ENCODE measurements at places on chromosomes 3 and 15.
A peak's percentile ranks its signal among the peaks of the same experiment; 100 is the strongest.

DNA sequence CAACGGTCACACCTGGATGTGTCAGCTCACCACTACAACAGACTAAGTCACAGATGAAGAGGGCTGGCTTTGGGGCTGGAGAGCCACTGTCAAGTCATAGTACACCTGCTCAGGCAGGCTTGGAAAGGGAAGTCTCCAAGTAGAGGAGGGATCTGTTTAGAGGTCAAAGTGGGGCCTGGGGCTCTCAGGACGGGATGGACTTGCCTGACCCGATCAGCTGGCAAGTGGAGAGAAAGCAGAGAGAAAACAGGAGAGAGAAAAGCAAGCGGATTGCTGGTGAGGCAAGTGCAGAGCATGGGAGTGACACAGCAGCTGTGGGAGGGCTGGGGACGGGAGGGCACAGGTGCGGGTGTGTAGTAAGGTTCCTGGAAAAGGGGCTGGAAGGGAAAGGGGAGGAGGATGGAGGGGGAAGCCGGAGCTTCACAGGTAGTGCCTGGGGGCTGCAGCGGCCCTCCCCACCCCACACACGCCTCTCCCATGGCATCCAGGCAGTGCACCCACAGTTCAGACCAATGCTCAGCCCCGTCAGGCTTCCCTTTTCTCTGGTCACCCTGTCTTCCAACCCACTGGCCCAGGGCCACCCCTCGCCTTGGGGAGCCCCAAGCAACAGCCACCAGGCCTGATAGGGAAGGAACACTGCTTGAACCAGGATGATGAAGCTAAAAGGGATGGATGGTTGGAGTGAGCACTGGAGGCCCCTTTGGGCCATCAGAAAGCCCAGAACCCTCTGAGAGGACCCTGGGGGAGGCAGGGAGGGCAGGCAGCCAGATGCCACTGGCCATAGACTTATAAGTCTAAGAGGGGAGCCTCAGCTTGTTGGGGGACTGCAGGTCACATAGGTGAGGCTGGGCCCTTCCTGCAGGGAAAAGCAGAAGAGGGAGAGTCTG lies 8.5 kb downstream of the RPS17 start:
- no peak for DNase-seq

GRCh38 chr3:197949191-197949777 lies 706 bp upstream of the RPL35A start:
- no peak for DNase-seq

- DNase-seq, result peak; percentile 77
These were observed 17.4 kb upstream of the EHD4 start for GRCh38 chr15:41989573-41990242.

DNA sequence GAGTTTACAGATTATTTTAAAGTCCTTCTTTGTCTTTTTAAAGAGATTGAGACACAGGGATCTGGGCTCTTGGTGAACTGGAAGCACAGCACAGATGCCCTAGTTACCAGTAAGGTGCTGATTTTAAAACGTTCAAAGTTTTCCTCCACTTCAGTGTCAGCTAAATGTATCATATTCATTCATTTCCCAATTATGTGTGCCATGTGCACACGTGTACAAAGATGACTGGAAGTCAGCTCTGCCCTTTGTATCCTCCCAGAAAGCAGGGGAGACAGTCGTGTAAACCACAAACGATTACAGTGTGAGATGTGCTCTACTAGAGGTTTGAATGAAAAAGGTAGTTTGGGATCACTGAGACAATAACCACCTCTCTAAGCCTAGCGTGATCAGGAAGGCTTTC lies 730 bp downstream of the ZKSCAN7 start:
- DNase-seq, result peak; percentile 35

DNA sequence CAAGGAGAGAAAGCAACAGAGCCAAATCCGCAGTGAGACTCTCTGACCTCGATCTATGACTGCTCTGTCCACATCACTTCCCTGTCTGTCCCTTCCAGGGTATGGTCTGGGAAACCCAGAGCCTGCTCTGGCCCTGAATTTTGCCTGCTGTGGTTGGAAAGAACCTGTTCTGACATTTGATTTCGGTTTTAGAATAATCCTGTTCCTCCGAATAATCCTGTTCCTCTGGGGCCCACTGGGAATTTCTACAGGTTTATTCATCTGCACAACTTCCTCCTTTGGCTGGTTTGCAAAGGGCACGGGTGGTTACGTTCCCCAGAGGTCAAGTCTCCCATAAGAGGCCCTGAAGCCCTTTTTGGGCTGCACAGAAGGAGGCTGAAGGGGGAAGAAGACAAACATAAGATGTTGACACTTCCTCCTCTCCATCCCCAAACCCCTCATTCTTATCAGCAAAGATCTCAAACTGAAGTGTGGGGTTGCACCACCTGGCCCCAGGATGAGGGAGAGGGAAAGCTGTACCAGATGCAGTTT lies 10.6 kb downstream of the LAMP3 start:
- no peak for DNase-seq

- no peak for DNase-seq
These were observed 46.9 kb downstream of the IFT57 start for GRCh38 chr3:108175352-108175751.

DNA sequence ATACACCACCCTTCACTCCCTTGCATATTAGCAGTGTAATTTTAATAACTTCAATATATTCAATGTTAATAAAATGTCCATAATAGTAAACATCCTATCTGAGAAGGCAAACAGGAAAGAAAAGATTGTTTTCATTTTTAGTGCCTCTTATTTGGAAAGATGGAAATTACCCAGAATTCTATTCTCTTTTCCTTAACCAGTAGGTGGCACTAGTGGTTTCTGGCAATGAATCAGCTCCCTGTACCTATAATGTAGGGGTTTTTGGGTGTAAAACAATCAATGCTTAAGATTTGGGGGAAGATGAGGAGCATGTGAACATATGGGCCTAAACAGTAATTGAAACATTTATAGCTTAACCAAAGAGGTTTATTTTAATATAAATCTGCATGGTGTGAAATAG lies 5.7 kb upstream of the SEMA6D start:
- DNase-seq, result no peak

DNA sequence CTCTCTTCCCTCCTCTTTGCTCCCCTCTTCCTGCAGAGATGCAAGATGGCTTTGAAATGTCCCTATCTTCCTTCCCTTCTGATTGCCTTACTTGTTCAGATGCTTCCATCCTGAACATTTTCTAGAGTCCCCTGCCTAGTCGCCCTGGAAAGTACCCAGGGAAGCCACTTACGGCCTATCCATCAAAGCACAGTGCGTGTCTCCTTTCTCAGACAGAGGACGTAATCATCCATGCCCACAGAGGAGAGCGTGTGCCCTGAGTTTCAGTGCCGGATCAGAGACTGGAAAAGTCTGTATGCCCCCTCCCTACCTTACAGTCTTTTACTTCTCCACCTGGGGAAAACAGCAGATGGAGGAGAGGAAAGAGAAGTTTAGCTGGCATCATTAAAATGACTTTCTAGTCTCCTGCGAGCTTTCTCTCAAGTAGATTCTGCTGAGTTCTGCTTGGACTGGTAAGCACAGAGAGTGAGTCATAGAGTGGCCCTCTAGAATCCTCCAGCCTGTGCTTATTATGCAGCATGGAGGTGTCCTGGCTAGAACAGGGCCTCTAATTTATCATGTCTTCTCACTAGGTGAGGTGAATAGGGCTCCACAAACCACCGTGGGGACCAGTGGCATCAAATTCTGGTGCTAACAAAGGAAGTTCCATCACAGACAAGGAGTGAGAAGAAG lies 114.6 kb downstream of the SLCO3A1 start:
- no peak for DNase-seq

DNA sequence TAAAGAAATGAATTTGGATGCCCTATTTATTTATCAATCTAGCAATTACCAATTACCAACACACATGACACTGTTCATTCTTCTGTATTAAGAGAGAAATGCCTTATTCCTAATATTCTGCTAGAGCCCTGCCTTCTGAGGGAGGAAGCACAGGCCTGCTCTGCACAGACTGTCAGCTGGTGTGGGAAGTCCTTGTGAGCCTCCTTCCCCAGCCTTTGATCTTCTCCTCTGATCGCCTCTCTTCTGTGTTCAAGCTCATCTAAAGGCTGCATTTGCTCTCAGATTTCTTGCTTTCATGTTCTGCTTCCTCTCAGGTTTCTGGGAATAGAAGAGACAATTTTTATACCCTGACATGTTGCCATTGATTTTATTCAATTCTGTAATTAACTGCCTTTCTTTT lies 290.6 kb upstream of the UMPS start:
- no peak for DNase-seq

- DNase-seq, result no peak
These were observed 189.5 kb upstream of the WNT5A start for GRCh38 chr3:55676643-55677042.

- DNase-seq, result no peak
These were observed 144.8 kb downstream of the RBPMS2 start for GRCh38 chr15:64630396-64631107.
